ENCODE measurements at places on chromosomes 11 and 22. TPM values are rescaled to one million over a fixed set of nuclear protein-coding genes. Genes with fewer than 3 reads are reported as not detected.

The MED19 gene
- total RNA-seq, result 9.9 TPM

The ARHGAP20 gene
- 0.19 TPM for total RNA-seq

The CASP4 gene
- total RNA-seq, result 17.1 TPM

The CHST1 gene
- total RNA-seq, result 2.6 TPM

The GPHA2 gene
- total RNA-seq, result not detected

The RIMBP3B gene
- total RNA-seq, result 0.08 TPM

The DNAJB13 gene
- not detected for total RNA-seq

The CYTH4 gene
- total RNA-seq, result 8.0 TPM

The PIWIL4 gene
- 1.8 TPM for total RNA-seq

The ANGPTL5 gene
- 1.9 TPM for total RNA-seq

The CPT1A gene
- total RNA-seq, result 37.6 TPM

The VSTM5 gene
- 0.22 TPM for total RNA-seq

The HNRNPUL2 gene
- total RNA-seq, result 34.8 TPM

The PDGFD gene
- total RNA-seq, result 19.6 TPM

DNA sequence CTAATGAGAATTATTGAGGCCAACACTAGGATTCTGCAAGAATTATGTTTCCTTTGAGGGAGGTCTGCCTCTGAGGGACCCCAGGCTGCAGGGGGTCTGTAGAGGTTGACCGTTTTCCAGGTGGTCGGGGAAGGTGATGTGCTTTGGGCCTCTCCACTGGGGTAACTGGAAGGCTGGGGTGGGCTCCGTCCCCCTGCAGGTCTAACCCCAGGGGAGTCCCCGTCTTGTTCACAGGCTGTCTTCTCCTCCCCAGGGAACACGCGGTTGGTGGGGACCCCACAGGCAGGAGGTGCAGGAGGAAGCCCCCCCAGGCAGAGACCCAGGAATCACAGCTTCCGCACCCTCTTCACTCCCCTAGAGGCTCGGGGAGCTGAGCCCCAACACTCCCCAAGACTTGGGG lies 726.4 kb downstream of the BRD1 start:
- DNase-seq, result no peak

- peak; percentile 63 for DNase-seq
Observed at GRCh38 chr11:116701297-116701801, 71.4 kb downstream of the BUD13 start.

DNA sequence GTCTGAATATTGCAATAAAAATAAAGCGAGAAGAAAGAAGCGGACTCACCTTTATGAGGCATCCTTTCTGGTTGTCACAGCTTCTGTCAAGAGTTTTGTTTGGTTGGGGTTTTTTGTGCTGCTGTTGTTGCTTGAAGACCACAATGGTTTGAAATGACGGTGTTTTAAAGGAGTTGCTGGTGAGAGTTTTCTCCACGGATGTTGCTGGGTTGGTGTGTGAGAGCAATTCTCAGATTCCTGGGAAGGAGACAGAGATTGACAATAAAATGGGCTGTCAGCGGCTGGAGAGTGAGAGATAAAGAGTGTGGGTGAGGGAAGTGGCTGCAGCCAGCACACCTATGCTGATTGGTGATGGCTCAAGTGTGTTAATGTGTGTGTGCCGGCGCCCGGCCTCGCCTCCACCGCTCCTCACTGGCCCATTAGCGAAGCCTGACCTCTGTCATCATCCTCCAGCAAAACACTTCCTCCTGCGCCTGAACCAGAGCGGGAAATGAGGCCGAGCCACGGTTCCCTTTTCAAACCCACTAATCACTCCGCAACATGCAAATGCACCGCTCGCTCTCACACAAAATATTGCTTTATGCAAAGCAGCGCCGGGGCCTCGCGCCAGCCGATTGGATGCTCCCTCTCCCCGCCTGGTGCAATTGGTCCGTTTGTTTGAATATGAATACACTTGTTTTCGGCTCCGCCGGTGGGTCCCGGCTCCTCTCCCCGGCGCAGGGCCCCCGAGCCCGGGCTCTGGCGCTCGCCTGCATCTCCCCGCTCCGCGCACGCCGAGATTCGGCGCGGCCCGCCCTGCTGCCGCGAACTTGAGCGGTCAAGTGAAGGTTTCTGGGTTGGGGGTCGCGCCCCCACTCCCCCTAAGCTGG lies at the start of gene PAX6:
TSS of gene PAX6 (minus strand) at position 544 of the 869 bp plus-strand sequence. CDS start 4,911 bp downstream, outside the sequence.
- DNase-seq, result no peak

DNA sequence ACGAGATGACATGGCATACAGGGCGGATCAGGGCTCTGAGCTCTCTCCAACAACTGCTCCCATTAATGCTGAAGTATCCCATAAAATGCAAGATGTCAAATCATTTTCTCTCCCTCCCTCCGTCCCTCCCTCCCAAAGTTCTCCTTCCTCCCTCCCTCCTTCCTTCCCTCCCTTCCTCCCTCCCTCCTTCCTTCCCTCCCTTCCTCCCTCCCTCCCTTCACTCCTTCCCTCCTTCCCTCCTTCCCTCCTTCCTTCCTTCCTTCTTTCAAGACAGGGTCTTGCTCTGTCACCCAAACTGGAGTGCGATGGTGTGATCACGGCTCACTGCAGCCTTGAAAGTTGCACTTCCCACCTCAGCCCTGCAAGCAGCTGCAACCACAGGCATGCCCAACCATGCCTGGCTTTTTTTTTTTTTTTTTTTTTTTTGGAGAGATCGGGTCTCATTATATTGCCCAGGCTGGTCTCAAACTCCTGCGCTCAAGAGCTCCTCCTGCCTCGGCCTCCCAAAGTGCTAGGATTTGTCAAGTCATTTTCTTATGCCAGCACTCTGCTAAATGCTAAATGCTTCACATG lies 38.2 kb downstream of the TXN2 start:
- DNase-seq, result no peak

GRCh38 chr11:84465040-84465439 lies 1162.1 kb downstream of the DLG2 start:
- no peak for DNase-seq

- DNase-seq, result no peak
Observed at GRCh38 chr11:118290923-118291322, 13.6 kb upstream of the CD3E start.

GRCh38 chr11:67277231-67277961 lies 11.1 kb downstream of the GRK2 start:
- DNase-seq, result peak; percentile 97

GRCh38 chr22:37282385-37282677 lies at the start of gene CYTH4:
Gene CYTH4 (plus strand): TSS chr22:37282508. CDS start chr22:37282570, 62 bp downstream.
- peak; percentile 93 for DNase-seq

- DNase-seq, result no peak
Observed at GRCh38 chr11:119906376-119906775, 177.4 kb upstream of the NECTIN1 start.

GRCh38 chr11:35039076-35039475 lies 99.9 kb upstream of the CD44 start:
- DNase-seq, result no peak

GRCh38 chr11:71221821-71222220 lies 30.6 kb downstream of the SHANK2 start:
- DNase-seq, result no peak

DNA sequence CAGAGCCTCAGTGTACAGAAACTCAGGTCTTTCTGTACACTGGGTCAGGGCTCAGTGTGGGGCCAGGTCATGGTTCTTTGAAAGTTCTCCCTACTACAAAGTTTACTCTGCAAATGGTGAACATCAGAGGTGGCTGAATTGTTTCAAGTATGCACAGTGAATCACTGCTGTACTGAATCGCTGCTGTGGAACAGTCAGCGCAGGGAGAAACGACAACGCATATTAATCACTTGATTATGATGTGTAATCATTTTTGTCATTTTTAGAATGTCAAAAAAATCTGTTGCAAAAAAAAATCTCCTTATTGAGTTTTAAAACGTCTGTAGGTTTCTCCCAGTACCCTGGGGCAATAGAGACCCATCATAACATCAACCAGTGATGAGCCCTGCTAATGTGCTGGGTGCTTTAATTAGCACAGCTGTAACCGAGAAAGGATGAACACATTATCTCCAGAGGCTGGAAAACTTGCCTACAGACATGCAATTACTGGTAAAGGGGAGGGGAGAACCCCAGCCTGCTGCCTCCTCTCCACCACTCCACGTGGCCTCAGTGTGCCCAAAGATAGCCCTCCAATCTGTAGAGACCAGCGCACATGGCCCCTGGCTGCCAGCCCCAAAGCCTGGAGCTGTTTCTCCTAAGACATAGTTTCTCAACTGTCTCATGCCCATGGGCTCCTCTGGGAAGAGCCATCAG lies 12.8 kb downstream of the ARRB1 start:
- no peak for DNase-seq

DNA sequence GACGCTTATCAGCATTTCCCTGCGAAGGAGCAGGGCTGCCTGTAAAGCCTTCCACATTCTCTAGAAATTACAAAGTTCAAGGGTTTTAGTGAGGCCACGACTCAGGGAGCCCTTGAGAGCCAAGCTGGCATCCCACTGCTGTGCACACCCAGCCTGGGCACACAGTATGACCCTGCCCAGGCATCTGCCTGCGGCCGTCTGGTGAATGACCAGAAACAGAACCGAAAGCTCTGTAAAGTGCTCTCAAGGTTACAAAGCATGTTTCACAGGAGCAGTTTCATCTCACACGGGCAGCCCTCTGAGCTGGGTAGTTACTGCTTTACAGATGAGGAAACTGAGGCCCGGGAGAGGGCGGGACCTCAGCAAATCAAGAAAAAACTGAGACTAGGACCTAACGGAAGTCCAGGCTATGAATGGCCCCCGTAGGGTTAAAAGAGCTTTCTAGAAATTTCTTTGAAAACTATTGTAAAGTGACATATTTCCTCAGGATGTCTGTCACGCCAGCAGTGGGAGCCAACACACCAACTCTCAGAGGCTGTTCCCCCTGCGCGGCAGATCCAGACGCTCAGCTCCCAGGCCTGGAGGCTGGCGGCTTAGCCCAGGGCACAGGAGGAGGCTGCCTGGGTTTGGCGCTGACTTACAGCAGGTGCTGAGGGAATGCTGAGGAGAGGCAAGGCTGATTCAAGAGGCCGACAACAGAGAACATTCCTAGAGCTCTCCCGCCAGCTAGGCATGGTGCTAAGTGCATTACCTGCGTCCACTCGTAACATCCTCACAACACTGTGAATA lies 7.7 kb upstream of the TCF20 start:
- no peak for DNase-seq

GRCh38 chr11:75602951-75603350 lies 40.9 kb downstream of the SERPINH1 start:
- no peak for DNase-seq

- no peak for DNase-seq
Observed at GRCh38 chr22:30202531-30203006, 44.0 kb downstream of the LIF start.

GRCh38 chr11:1997755-1998154 lies at the start of gene H19:
Gene H19 (minus strand): TSS chr11:1997842.
- DNase-seq, result no peak

GRCh38 chr11:102530558-102530957 lies at the start of gene MMP7:
Gene MMP7 (minus strand): TSS chr11:102530747. CDS start chr11:102530700, 47 bp downstream.
- no peak for DNase-seq

DNA sequence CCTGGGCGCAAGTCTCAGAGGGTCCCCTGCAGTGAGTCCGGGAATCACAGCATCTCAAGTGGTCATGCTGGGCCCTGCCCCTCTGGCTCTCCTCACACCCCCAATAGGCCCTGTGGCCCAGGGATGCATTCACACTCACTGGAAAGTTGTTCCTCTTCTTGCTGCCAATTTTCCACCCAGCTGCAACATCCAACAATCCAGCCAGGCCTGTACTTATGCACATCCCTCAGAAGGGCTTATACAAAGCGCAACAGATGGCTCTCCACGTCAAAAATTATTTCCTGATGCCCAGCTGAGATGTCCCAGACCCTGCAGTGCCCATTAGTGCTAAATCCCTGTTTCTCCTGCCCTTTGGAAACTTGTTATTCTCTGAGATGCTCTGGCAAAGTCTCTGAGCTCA lies 407.8 kb upstream of the NARS2 start:
- no peak for DNase-seq

DNA sequence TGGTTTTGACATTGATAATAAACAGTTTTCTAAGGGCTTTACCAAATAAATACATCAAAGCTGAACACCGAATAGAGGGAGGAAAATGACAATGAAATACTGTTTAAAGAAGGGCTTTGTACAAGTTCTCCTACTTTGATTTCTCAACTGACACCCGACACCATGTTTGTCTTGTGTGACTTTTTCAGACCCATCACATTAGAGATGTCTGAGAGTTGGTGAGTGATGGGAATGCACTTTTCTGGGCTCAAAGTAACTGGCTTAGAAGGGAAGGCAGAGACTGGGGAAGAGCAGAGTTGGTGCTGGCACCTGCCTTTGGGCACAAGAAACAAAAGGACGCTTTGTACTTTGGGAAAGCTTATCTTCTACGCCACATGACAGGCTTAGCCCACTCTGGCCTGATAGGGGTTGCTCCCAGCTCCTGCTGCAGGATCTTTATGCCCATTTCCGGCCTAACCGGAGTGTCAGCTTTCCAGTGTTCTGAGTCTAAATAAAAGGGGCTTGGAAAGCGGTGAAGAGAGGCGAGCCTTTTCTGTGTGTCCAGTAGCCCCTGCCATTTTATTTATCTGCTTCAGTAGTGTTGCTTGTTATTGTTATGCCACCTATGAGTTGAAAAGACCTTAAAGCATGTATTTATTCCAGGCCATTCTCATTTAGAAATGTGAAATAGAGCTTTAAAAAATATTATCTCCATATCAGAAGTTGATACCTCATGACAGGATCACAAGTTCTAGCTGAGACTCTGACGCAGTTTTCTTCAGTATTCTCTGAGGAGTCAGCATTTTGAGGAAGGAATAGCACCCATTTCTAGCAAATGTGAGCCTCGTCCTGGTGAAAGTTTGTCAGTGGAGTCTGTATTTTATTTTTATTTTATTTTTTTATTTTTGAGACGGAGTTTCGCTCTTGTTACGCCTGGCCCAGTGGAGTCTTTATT lies 24.2 kb downstream of the KREMEN1 start:
- no peak for DNase-seq

DNA sequence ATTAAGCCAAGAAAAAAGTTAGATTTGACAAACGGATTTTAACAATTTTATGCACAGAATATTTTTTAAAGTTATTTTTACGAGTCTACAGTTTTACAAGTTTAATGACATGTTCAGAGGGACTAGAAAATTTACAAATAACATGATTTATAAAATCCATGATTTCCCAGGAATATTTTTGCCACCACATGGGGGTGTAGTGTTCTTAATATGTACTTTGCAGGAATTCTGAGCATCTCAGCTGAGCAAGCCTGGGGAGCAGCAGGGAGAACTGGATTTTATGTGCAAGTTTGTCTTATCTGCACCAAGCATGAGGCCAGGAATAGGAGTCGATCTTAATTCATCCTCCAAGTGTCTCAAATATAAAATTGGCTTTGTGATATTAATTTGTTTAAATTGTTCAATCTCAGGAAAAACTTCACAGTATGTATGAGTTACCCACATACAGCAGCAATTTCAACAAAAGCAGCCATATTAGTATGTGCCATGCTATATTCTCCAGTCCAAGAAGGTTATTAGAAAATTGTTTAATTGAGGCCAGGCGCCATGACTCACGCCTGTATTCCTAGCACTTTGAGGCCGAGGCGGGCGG lies 826.3 kb downstream of the DLG2 start:
- no peak for DNase-seq

GRCh38 chr11:70834277-70834940 lies 418.0 kb downstream of the SHANK2 start:
- DNase-seq, result no peak

All from cardiac septum (tissue), 1 donor.